ENCODE measurements at places on chromosomes 11 and 22.

DNA sequence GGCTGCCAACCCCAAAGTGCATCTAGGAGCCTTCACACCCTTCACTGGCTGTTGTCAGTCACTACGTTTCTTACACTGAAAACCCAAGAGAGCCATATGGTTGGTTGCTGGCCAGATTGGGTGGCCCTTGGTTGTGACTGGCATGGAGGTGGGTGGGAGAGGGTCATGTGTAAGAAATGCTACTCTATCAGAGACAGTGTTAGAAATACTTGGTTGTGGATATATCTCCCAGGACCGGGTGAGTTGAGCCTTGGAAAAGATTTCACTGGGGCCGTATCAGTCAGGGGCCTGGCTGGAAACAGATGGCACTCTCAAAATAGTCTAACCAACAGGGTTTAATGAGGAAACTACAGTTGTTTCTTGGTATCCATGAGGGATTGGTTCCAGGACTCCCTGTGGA lies 15.2 kb downstream of the ENDOD1 start:
- DNase-seq = no peak

DNA sequence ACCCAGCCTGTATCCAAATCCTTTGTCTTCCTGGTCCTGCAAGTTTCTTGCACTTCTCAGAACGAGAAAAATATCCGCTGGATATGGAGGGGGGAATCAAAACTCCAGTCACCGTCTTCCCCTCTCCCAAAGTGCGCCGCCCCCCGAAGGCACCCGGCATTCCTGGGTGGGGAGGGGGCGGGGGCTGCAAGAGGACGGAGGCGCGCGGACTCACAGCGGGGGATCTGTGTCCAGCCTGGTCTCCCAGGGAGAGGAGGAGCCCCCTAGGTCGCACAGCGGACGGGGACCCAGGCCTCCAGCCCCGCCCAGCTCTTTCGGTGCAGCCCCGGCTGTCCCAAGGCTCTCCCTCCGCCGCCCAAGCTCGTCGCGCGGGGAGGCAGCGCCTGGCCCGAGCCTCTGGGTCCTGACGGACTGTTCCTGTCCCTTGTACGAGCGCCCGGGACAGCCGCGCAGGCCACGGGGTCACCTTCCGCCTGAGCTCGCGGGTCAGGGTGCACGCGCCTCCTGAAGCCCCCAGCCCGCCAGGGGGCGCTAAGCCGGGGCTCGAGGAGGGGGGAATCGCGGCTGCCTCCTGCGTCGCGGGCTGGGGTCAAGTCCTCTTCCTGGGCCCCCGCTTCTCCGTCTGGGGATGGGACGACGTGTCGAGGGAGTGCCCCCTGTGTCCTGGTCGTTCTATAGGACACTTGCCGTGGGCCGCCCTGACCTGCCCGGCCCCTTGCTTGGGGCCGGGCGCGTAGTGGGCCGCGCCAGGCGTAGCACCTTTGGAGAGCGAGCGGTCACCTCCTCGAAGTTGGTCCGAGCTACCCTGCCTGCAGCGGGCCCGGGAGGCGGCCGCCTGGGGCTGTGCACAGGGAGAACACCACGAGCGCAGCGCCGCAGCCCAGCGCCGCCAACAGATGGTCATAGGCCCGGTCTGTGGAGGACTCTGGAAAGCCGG lies 2.4 kb upstream of the WNT11 start:
- DNase-seq = peak; percentile 64

DNA sequence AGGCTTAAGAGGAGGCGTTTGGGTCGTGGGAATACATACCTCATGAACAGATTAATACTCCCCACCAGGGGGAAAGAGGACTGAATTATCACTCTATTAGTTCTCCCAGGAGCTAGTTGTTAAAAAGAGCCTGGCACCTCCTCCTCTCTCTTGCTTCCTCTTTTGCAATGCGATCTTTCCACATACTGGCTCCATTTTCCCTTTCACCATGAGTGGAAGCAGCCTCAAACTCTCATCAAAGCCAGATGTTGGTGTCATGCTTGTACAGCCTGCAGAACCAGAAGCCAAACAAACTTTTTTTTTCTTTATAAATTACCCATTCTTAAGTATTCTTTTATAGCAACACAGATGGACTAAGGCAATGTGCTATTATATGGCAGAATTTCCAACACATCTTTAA lies 258.5 kb downstream of the FAM76B start:
- peak; percentile 70 for DNase-seq

GRCh38 chr11:77171885-77172665 lies 44.0 kb downstream of the MYO7A start:
- DNase-seq = no peak

DNA sequence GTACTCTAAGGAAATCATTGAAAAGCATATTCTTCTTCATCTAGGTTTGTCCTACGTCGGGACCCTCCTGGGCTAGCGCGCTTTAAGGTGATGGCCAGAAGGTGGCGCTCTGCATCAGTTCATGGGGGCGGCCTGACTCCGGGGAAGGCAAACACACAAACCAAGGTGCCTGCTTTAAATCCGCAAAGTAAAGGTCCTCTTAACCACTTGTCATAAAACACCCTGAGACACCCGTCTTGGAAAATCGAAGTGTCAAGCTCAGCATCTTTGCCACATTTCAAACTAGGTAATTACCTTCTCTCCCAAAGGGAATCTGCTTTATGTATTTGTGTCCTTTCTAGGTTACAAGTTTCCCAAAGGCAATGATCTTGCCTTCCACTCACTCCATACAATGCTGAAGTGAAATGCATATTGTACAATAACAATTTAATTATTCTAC lies 33.9 kb downstream of the LMO2 start:
- peak; percentile 78 for DNase-seq

DNA sequence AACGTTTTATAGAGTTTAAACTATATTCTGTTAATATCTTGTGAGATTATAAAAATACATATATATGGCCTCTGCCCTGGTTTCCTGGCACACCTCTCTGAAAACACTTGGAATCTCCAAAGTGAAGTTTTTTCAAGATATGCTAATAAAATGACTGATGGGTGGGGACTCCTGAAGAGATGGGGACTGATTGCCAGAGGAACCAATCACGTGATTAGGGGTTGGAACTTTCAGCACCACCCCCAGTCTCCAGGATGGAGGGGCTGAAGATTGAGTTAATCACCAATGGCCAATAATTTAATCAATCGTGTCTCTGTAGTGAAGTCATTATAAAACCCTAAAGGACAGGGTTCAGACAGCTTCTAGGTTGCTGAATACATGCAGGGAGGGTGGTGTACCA lies 37.4 kb downstream of the C11orf71 start:
- no peak for DNase-seq

GRCh38 chr11:27401280-27401832 lies 38.3 kb upstream of the CCDC34 start:
- no peak for DNase-seq

- peak; percentile 65 for DNase-seq
Measured at GRCh38 chr11:12150831-12151382, 40.5 kb downstream of the MICAL2 start.

GRCh38 chr11:100756559-100756958 lies 69.5 kb downstream of the ARHGAP42 start:
- no peak for DNase-seq

DNA sequence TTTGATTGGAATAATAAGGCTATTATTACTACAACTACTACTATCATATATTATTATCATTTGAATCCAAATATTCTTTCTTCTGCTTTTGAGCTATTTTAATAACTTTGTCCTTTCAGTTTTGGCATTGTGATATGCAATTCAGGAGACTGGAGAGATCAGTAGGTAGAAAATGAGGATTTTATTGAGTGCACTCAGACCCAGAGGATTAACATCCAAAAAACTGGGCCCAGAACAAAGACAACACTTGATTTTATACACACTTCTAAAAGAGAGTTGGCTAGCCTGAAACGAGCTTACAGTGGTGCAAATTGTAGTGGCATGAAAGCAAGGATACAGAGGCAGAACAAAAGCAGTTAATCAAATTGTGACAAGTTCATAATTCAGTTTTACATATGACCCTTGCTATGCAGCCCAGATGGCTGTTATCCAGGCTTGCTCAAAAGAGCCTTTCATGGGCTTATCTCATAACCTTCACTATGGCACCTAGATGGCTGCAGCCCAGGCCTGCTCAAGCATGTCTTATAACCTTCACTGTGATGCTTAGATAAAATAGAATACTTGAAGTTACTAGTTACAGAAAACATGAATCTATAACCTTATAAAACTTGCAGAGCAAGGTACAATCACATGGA lies 796.3 kb upstream of the RAG2 start:
- no peak for DNase-seq

GRCh38 chr11:96464700-96465307 lies 75.0 kb downstream of the JRKL start:
- DNase-seq = peak; percentile 83

- DNase-seq = no peak
Measured at GRCh38 chr11:109147726-109148125, 274.3 kb upstream of the C11orf87 start.

GRCh38 chr11:64364911-64365310 lies 5.9 kb downstream of the RPS6KA4 start:
- DNase-seq = peak; percentile 31

DNA sequence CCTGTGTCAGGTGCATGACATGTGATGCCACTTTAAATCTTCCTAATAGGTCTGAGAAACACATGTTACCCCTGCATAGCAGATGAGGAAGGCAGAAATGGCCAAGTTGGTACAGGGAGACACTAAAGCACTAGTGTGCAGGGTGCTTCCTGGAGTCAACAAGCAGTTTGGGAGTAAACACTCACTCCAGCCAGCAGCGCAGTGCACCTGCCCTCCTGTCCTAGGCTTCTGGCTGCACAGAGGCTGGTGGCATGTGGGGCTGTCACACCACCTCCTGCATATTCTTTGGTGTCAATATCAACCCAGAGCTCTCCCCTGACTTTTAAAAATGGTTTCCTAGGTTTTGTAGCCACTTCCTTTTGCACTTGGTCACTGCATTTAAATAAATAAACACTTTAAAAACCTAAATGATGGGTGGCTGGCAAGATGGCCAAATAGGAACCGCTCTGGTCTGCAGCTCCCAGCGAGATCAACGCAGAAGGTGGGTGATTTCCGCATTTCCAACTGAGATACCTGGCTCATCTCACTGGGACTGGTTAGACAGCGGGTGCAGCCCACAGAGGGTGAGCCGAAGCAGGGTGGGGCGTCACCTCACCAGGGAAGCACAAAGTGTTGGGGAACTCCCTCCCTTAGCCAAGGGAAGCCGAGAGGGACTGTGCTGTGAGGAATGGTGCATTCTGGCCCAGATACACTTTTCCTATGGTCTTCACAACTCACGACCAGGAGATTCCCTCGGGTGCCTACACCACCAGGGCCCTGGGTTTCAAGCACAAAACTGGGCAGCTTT lies 33.5 kb downstream of the GAB4 start:
- no peak for DNase-seq

DNA sequence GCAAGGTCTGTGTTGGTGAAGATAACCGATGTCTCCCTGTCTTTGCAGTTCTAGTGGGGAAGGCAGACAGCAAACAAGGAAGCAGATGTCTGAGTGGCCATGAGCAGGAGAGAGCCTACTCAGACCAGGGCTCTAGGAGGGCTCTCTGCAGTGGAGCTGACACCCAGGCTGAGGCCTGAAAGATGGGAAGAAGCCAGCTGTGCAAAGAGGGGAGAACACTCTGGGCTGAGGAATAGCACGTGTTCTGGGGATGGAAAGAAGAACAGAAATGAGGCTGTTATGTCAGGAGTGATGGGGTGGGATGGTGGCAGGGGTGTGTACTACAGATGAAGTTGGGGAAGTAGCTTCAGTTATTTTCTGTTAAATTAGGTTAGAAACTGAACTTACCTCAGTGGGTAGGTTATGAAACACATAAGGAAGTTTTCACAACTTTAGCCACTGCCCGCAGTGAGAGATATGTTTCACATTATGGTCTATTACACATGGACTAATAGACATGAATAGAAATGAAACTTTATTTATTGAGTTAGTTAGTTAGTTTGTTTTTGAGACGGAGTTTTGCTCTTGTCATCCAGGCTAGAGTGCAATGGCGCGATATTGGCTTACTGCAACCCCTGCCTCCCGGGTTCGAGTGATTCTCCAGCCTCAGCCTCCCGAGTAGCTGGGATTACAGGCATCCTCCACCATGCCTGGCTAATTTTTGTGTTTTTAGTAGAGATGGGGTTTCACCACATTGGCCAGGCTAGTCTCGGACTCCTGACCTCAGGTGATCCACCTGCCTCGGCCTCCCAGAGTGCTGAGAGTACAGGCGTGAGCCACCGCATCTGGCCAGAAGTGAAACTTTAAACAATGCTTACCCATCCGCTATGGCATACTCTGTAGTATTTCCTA lies 7.8 kb downstream of the DCPS start:
- no peak for DNase-seq

GRCh38 chr11:76161261-76161961 lies 44.9 kb downstream of the WNT11 start:
- DNase-seq = peak; percentile 44

DNA sequence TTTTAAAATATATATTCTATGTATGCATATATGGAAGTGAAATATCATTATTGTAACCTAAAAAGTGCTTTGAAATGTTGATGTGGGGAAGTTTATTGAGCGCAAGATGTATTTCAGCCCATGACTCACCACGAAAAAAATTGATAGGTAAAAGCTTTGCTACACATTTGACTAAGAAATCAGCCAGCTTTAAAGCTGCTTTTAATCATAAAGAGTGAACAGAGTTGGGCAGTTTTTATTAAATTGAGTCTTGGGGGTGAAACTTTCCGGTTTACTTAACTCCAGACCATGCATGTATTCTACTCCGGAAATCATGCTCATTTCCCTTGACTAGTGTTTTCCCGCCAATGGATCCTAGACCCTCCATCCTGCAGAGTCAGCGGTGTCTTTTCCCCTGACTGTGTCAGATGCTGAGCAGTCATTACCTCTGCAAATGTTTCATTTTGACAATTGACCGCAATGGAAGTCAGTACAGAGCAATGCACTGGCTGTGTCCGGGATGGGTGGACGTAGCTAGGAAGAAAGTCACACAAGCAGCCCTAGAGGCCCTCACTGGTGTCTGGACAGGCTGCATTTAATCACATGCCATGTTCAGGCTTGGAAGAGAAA lies 47.2 kb upstream of the MPEG1 start:
- no peak for DNase-seq

GRCh38 chr11:128570632-128571031 lies 16.7 kb downstream of the ETS1 start:
- DNase-seq = no peak

DNA sequence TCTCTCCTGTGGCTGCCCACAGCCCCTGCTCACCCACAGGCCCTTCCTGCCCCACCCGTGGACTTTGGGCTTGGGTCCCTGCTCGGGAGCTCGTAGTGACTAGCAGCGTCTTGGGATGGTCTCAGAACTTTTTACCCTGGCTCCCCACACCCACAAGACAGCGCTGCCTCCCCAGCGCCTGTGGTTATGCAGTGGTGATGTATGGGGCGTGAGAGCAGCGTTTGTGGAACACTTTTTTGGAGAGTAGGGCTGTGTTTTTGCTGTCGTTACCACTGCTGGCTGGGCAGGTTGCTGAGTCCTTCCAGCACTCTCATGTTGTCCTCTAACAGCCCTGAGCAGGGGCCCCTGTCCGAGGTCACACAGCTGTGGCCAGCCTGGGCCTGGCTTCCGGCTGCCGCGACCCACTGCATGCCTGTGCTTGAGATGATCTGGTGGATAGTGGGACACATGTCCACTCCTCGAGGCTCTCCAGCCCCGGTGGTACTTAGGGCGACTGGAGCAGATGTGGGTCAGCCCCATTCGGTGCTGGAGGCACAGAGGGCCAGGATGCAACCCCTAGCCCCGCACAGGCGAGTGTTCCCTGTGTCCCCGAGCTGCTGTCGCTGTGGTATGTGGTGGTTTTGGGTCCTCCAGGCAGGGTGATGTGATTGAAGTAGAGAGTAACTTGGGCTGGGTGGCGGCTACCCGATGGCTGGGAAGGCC lies 7.1 kb upstream of the GRAMD4 start:
- DNase-seq = no peak

- DNase-seq = no peak
Measured at GRCh38 chr22:36746375-36746970, 29.4 kb downstream of the IFT27 start.

Data from GM23248 (cell line).